ENCODE measurements at places on chromosomes 2 and 18.
A peak's percentile ranks its signal among the peaks of the same experiment; 100 is the strongest.

DNA sequence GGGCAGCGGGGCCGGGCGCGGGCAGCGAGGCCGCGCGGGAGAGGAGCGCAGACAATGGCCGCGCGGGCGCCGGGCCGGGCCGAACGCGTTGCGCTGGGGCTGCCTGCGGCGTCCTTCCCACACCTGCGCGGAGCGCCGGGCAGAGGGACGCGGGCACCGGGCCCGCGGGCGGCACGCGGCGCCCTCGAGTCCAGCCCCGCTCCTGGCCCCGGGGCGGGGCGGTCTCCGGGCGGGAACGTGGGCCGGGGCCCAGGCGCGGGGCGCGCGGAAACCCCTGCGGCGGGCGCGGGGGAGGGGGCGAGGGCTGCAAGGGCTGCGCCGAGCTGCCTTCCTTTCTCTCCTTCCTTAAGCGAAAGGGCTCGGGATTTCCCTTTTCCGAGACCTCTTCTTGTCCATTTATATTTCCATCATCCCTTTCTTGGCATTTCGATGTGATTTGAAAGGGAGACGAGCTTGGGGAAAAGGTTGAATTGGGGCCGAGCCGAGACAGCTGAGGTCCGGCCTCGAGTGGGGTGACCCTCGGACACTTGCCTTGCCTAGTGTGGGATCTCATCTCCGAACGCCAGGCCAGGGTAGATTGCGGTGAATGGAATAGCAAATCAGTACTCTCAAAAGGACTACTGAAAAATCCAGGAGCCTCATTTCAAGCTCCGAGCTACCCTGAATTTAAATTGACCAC, 676 bp downstream of the KLHL23 start:
- DNase-seq, result no peak

- DNase-seq, result no peak
Measured at GRCh38 chr18:2569338-2570207, 1.7 kb downstream of the METTL4 start.

- no peak for DNase-seq
Measured at GRCh38 chr18:40380686-40381439, 1574.2 kb upstream of the PIK3C3 start.

DNA sequence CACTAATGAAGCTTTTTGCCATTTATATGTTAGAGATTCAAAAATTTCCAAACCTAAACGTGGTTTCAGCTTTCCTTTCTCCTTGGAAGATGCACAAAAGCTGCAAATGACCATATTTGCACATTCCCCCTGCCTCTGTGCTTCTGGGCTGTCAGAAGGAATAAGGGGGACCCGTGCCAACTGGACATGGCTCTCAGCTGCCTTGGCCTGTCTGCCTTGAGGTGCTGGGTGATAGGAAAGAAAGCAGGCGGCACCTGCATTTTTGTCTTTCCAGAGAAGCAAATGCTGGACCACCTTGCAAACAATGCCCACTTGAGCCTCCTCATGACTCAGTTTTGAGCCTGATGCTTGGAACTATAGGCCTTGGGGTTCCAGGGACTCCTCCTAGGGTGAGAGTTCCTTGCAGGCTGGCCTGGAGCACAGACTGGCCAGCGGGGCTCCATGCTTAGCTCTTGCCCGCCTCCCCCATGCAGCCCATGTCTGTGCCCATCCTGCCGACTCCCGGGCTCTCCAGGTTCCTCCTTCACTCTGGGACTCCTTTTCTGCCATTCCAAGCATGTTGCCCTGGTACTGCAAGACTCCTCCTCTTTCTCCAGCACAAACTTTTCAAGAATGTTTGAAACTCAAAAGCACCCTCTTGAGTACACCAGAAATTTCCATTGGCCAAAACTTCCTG, 109.0 kb upstream of the EPAS1 start:
- DNase-seq, result no peak

DNA sequence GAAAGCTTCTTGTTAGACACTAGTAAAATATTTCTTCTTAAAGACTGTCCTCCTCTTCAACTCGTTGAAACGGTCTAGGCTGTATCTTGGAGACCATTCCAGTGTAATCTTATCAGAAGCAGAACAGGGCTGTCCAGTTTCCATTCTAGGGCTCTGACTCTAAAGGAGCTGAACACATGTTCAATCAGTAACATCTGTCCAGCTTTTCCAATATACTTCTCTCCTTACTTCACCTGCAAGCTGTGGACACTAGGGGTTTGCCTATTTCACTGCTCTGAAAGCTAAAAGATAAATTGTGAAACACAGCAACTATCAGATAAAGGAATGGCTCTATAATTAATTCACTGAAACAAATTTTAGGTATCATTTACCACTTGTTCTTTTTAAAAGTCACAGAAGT, 73.8 kb downstream of the ZNF385B start:
- DNase-seq, result no peak

GRCh38 chr2:134505446-134505845, 213.4 kb downstream of the TMEM163 start:
- DNase-seq, result no peak

DNA sequence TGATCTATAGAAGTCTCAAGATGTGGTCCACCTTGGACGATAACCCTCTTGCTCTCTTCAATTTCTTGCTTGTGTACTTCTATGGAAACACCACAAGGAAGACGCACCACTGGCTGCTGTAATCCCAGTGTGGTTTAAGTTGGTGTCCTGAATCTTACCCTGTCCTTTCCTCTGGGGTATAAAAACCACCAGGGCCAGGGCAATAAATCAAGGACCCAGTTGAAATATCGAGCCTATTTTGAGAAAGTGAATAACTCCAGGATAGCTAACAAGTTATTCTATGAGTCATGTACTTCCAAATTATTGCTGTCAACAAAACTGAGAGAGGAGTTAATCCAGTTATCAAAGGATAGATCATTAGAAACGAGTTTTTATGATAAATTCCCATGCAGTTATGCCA, 137.0 kb downstream of the RND3 start:
- no peak for DNase-seq

DNA sequence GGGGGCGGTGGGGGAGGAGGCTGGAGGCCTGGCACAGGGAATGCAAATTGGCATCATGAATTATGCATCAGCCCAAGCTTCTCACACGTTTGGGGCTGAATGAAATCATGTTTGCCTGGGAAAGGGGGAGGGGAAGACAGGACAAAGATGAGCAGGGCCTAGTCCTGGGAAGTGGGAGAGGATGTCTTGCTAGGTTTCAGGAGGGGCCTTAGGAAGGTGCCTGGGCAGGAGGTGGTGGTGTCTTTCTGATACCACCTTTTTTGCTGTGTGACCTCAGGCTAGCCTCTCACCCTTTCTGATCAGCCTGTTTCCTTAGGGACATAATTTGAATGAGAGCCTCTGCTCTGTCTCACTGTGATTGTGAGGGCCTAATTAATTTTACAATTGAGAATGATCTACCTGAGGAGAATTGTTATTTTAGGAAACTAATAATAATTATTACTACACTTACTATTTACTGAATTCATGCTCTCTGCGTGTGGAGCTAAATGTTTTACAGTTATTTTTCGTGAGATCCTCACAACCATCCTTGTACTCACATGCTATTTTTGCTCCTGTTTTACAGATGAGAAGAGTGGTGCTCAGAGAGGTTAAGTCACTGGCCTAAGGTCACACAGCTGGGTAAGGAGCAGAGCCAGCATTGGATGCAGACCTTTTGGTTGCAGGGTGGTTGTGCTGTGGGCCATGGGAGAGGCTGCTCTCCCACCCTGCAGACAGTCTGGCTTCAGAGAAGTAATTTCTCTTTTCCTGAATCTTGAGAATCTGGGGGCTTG, 39.6 kb downstream of the INHBB start:
- DNase-seq, result no peak

DNA sequence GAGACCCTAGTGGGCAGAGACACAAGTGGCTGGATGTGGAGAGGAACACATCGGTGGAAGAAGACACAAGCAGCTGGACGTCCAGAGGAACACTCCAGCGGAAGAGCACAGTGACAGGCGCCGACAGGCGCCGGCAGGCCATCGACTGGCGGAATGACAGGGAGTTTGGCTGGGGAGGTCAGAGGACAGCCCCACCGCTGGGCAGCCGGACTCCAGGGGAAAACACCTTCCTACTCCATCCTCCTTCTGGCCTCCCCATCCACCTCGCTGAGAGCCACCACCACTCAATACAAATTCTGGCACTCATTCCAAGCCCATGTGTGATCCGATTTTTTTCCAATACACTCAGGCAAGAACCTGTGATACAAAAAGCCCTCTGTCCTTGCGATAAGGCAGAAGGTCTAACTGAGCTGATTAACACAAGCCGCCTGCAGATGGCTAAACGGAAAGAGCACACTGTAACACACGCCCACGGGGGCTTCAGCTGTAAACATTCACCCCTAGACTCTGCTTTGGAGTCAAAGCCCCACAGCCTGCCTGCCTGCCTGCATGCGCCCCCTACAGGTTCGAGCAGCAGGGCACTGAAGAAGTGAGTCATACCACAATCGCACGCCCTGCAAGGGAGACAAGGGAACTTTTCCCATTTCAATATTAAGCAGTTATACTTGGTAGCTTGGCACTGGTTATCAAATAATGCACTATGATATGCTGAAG, 50.2 kb upstream of the LRP1B start:
- peak; percentile 47 for DNase-seq

- no peak for DNase-seq
Measured at GRCh38 chr2:44686561-44686960, 254.9 kb upstream of the SIX3 start.

GRCh38 chr2:97713296-97714083, at the start of gene ZAP70:
TSS of gene ZAP70 (plus strand) at chr2:97713576. CDS start at chr2:97724037, 10,461 bp downstream.
- no peak for DNase-seq

GRCh38 chr2:224063298-224063648, 24.2 kb upstream of the SERPINE2 start:
- no peak for DNase-seq

- DNase-seq, result no peak
Measured at GRCh38 chr2:128310094-128310716, 8.5 kb downstream of the HS6ST1 start.

- DNase-seq, result no peak
Measured at GRCh38 chr2:85017411-85018048, 46.6 kb downstream of the KCMF1 start.

- DNase-seq, result no peak
Measured at GRCh38 chr2:115549611-115550130, 1107.2 kb downstream of the DPP10 start.

DNA sequence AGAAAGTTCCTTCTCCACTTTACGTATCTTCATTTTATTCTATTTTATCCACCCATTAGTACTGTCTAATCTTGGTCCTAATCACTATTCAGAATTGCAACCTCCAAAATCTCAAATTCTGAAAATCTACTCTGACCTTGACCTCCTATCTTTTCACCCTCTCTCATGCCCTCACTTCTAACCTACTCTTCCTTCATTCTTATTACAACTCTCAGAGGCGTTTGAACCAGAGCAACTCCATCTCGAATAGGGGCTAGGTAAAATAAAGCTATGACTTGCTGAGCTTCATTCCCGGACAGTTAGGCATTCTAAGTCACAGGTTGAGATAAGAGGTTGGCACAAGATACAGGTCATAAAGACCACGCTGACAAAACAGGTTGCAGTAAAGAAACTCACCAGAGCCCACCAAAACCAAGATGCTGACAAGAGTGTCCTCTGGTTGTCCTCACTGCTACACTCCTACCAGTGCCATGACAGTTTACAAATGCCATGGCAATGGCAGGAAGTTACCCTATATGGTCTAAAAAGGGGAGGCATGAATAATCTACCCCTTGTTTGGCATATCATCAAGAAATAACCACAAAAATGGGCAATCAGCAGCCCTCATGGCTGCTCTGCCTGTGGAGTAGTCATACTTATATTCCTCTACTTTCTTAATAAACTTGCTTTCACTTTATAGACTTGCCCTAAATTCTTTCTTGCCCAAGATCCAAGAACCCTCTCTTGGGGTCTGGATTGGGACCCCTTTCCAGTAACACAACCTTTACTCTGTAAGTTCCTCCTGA, 11.4 kb downstream of the CCDC88A start:
- no peak for DNase-seq

- no peak for DNase-seq
Measured at GRCh38 chr2:161207941-161208340, 47.7 kb downstream of the TANK start.

DNA sequence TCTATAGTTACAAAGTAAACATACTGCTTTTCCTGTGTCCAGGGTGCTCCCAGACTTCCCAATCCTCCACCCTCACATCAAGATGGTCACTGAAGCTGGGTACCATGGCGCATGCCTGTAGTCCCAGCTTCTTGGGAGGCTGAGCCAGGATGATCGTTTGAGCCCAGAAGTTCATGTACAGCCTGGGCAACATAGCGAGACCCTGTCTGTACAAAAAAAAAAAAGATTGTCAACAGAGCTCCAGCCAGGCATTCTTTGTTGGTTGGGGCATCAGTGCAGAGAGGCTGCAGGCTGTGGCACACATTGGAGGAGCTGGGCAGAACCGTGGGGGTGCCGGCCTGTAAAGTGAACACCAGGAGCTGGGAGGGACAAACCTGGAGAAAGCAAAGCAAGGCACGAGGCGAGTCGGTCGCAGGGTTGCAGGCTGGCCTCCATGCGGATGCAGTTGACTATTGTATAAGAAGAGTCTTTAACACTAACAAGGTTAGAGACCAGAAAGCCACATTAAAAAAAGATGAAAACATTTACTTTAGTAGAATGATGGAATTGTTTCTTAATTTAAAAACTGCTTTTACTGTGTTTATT, 51.8 kb downstream of the ACOXL start:
- no peak for DNase-seq

GRCh38 chr2:79952616-79953015, 351.9 kb downstream of the LRRTM1 start:
- no peak for DNase-seq

GRCh38 chr2:25504266-25504665, 162.5 kb upstream of the DNMT3A start:
- DNase-seq, result no peak
